ENCODE measurements at places on chromosomes 12 and 14. TPM values are rescaled to one million over a fixed set of nuclear protein-coding genes. Genes with fewer than 3 reads are reported as not detected.

DNA sequence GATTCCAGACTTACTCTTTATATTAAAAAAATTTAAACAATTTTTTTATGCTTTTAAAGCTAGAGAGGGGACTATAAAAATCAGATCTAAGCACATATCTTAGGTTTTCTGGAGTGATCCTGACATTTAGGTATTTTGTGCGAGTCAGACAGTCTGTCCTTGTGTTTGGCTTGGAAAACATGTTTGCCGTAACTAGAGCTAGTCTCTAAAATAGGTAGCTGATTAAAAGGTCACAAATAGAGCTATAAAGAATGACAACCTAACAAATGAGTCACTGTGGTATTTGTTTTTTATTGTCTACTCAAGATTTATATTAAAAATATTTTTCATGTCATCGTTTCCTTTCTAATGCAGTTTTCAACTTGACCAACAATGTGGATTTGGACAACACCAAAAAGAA, 73.4 kb downstream of the MNAT1 start:
- no peak overlapping the region for H3K4me3 ChIP-seq
- no peaks in the 10 kb centered on the region for H3K4me1 ChIP-seq
- H3K36me3 ChIP-seq: peaks cover 39% of the 10 kb centered on the region
- DNase-seq: no peak

GRCh38 chr14:39302124-39302810, 68.6 kb downstream of the MIA2 start:
- no peak overlapping the region for H3K4me3 ChIP-seq
- no peak for DNase-seq
- peaks cover 5% of the 10 kb centered on the region for H3K36me3 ChIP-seq
- peak overlapping the region; percentile 43 for H3K27ac ChIP-seq
- no peaks in the 10 kb centered on the region for H3K4me1 ChIP-seq
- H3K27me3 ChIP-seq: no peaks in the 10 kb centered on the region

Gene BIN2
- 303 TPM for polyA plus RNA-seq

Gene GLT1D1
- polyA plus RNA-seq: not detected

DNA sequence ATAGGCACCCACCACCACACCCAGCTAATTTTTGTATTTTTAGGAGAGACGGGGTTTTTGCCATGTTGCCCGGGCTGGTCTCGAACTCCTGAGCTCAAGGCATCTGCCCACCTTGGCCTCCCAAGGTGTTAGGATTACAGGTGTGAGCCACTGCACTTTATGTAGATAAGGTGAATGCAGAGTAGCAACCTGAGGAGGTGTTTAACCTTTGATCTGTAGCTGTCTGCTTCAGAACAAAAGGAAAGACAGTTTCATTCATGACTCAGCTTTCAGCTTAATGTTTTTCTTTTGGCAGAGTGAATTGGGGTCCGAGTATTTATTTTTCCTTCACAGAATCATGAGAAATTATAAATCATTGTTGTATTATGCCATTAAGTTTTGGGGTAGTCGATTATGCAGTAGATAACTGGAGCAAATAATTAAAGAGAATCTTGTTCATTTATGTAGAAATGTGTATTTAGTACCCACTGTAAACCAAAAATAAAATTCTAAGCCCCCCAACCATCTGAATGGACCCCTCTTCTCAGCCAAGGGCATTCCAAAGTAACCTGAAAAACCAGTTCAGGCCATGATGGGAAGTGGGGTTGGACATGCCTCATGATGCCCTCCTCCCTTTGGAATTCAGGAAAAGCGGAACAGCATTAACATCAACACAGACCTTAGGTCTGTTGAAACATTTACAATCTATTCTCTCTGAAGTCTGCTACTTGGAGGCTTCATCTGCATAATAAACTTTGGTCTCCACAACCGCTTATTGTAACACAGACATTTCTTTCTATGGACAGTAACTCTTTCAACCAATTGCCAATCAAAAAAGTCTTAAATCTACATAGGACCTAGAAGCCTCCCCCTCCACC, 10.7 kb upstream of the STX2 start:
- peaks cover 1% of the 10 kb centered on the region for H3K27me3 ChIP-seq
- H3K36me3 ChIP-seq: no peaks in the 10 kb centered on the region
- no peaks in the 10 kb centered on the region for H3K4me1 ChIP-seq
- no peak overlapping the region for H3K4me3 ChIP-seq
- H3K27ac ChIP-seq: no peak overlapping the region

GRCh38 chr12:14803830-14804160, 325 bp downstream of the C12orf60 start:
- no peak overlapping the region for H3K27ac ChIP-seq
- H3K4me3 ChIP-seq: no peak overlapping the region
- DNase-seq: no peak
- no peaks in the 10 kb centered on the region for H3K36me3 ChIP-seq
- H3K27me3 ChIP-seq: no peaks in the 10 kb centered on the region
- H3K4me1 ChIP-seq: peaks cover 16% of the 10 kb centered on the region

All from naive thymus-derived CD8-positive, alpha-beta T cell (primary cell).